ENCODE measurements at places on chromosomes 11 and 22. TPM values are rescaled to one million over a fixed set of nuclear protein-coding genes. Genes with fewer than 3 reads are reported as not detected.

PIH1D2 gene
- 0.93 TPM for polyA plus RNA-seq

- DNase-seq: no peak
Observed at GRCh38 chr11:128902515-128903066, 11.4 kb downstream of the KCNJ5 start.

DNA sequence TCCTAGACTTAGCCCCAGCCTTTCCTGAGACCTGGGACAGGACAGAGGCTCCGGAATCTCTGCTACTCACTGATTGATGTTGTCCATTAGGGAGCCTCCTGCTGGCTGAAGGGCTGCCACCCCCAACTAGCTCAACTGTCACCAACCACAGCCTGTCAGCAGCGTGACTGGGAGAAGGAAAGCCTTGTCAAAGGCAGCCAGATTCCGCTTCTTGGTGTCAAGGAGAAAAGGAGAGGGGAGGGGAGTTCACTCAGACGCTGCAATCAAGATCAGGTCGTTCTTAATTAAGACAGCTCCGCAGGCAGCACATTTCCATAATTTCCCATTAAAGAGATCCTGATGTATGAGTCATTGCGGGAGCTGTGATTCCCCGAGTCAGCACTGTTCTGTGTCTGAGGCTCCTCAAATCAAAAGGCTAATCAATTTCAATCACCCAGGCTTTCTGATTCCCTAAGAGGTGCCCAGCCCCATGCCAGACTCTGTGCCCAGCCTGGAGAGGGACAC is 152.8 kb upstream of the ZBED5 start:
- no peak for DNase-seq

ADSL gene
- polyA plus RNA-seq: 208 TPM

XKR3 gene
- not detected for polyA plus RNA-seq

NLRP14 gene
- not detected for polyA plus RNA-seq

WT1 gene
- polyA plus RNA-seq: not detected

GRCh38 chr11:132844956-132845696 is 687.2 kb downstream of the OPCML start:
- no peak for DNase-seq

ANKK1 gene
- 0.26 TPM for polyA plus RNA-seq

PATE2 gene
- polyA plus RNA-seq: not detected

GRCh38 chr11:36583667-36584066 is 10.6 kb upstream of the IFTAP start:
- DNase-seq: no peak

DNA sequence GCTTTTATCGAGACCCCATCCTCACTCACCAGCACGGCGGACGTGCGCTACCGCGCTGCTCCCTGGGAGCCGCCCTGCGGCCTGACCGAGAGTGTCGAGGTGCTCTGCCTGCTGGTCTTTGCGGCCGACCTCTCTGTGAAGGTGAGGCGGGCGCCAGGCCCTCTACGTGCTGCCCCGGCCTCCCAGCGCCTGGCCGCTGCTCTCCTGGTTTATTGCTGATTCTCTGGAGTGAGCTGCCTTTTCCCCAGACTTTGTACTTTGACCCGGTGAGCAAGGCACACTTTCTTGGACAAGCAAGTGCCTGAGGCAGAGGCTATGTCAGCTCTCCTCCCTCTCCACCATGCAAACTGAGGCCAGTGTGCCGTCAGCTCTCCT is 6.5 kb downstream of the TPCN2 start:
- DNase-seq: no peak

DNA sequence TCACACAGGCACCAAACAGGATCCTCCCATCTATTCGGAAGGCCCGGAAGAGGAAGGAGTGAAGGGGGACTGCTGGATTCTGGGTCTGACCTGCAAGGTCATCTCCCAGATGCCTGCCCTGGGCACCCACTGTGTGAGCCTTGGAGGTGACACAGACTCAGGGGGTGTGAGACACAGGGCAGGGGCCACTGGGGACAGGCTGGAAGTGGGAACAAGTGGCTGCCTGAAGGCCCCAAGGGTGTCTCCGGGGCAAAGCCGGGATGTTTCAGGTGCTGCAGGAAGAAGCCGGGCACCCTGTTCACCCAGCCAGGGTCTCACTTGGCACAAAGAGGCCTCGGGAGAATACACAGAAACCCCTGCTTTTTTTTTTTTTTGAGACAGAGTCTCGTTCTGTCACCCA is 385.5 kb downstream of the CTTN start:
- DNase-seq: no peak

- no peak for DNase-seq
Observed at GRCh38 chr11:59254286-59254685, 41.6 kb upstream of the MPEG1 start.

- DNase-seq: no peak
Observed at GRCh38 chr11:32115446-32115845, 24.6 kb downstream of the RCN1 start.

- DNase-seq: peak; percentile 24
Observed at GRCh38 chr11:7480113-7480512, 5.2 kb upstream of the OLFML1 start.

OR10D3 gene
- not detected for polyA plus RNA-seq

- peak; percentile 9 for DNase-seq
Observed at GRCh38 chr11:110000031-110000502, 93.1 kb upstream of the ZC3H12C start.

- DNase-seq: no peak
Observed at GRCh38 chr11:130483124-130483523, 34.7 kb downstream of the ADAMTS15 start.

DNA sequence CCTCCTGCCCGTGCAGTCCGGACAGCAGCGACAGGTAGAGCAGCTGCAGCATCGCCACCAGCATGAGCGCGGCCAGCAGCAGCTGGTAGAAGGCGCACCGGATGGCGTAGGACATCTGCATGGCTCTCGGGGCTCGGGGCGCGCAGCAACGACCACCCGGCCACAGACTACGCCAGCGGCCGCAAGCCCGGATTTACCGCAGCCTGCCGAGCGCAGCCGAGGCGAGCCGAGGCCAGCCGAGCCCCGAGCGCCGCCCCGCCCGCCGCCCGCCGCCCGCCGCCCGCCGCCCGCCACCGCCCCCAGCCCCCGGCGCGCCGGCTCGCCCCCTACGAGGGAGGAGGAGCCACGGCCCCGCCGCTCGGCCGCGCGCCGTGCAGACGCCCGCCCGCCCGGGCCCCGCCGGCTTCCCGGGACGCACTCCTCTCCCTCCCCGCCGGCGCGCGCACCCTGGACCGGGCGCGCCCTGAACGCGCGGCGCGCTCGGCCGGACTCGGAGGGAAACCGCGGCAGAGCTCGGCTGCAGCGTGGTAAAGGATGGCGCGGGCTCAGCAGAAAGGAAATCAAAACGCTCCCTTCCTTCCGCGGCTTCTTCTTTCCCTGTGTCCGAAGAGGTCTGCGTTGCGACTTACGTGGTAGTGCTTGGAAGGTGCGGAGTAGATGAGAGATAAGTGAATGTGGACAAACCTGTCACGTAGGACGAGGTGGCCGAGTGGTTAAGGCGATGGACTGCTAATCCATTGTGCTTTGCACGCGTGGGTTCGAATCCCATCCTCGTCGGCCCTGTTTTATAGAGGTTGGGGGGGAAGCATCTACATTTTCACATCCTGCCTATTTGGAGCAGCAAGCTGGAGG is at the start of gene B4GAT1:
Gene B4GAT1 (minus strand): TSS at position 205 of the 852 bp plus-strand sequence. CDS start 84 bp downstream, at position 121.
- DNase-seq: peak; percentile 91

All from hindlimb muscle (tissue), 1 donor.